ENCODE measurements at places on chromosomes 4 and X.

- no peak for DNase-seq
Observed at GRCh38 chr4:135319685-135320084, 1118.1 kb upstream of the PABPC4L start.

DNA sequence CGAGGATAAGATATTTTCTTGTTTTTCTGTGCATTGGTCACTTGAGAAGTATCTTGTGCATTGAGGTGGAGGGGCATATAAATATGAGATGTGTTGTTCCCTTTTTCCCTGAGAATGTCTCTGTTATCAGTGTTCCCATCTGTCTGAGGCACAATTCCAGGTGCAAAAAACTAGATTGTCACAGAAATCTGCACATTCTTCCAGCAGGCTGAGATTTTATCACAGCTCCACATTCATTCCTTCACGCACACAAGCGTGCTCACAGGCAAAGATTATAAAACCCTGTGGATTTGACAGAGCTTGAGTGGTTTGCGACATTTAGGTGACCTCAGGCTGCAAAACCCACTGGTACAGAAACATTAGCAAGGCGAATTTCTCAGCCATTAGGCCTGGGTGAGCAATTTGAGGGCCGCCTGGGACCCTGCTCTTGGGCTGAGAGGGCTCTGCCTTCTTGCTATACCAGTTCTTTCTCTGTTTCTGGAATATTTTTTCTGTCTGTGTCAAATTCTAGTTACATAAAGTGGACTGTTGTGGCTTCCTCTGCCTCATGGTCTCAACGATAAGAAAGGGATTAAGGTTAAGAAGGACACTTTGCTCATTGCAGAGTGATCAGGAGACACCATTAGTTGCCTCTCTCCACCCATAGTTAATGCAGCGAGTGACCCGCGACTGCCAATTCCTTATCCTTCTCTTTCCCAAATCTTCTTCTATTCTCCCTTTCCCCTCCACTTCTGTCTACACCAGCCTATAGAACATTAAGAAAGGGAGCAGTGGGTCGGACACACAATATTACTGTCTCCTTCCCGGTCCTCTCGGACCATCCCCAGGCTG lies 86.7 kb upstream of the C1QTNF7 start:
- no peak for DNase-seq

DNA sequence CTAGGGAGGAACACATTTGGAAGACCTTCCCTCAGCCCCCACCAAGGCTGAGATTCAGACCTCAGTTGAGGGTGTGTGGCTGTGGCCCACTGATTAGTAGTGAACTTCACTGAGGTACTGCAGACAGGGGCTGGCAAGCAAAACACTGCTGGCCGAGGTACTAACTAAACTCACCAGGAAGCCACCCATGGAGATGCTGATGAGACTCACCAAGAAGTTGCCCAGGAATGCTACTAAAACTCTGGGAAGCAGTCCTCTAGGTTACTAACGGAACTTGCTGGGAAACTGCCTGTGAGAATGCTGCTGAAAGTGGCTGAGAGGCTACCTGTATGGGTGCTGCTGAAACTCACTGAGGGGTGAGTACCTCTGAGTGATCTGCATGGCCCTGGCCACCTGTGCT lies 372.4 kb upstream of the RPS6KA3 start:
- no peak for DNase-seq

GRCh38 chrX:150605603-150606002 lies 37.2 kb downstream of the MTM1 start:
- no peak for DNase-seq

GRCh38 chr4:47383829-47384427 lies 79.6 kb downstream of the COMMD8 start:
- peak; percentile 8 for DNase-seq

GRCh38 chr4:6812766-6813165 lies 30.2 kb downstream of the KIAA0232 start:
- no peak for DNase-seq

GRCh38 chrX:72089254-72089653 lies 42.5 kb downstream of the RTL5 start:
- no peak for DNase-seq

DNA sequence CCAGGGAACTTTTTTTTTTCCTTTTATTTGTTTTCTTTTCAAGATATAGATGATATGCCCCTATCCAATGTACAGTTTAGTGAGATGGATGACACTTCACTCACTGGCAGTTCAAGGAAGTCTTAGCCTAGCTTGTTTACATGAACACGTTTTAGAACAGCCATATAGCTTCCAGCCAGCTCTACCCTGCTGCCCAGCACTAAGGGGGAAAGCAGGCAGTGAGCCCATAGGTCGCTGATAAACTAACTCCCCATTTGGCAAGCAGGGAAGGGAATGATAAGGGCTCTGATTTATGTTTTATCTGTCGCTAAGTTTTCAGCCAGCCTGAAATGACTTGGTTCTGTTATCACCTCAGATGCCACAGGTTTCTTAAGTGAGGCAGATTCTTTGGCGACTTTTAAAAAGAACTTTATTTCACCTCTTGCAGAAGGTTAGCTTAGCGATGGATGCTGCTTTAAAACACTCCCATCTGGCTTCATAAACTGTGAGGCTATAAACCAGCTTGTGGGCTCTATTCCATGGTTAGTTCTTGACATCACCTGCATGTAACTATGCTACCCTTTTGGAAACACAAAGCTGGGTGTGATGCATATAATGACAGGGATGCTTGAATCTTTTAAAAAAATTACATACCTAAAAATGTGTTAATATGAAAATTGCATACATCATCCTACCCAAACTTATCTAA lies 348.4 kb downstream of the FBXO8 start:
- no peak for DNase-seq

DNA sequence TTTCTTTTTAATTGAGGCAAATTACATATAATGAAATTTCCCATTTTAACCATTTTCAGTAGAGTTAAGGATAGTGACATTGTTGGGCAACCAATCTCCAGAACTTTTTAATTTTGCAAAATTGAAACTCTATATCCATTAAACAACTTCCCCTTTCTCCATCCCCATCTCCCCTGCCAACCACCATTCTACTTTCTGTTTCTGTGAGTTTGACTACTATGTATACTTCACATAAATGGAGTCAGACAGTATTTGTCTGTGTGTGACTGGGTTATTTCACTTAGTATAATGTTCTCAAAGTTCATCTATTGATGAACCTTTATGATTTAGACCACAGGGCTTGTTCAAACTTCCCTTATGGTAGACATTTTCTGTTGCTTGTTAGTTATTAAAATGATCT lies 364.5 kb upstream of the MAD2L1 start:
- no peak for DNase-seq

GRCh38 chr4:21915761-21916160 lies 32.8 kb downstream of the KCNIP4 start:
- DNase-seq: no peak

DNA sequence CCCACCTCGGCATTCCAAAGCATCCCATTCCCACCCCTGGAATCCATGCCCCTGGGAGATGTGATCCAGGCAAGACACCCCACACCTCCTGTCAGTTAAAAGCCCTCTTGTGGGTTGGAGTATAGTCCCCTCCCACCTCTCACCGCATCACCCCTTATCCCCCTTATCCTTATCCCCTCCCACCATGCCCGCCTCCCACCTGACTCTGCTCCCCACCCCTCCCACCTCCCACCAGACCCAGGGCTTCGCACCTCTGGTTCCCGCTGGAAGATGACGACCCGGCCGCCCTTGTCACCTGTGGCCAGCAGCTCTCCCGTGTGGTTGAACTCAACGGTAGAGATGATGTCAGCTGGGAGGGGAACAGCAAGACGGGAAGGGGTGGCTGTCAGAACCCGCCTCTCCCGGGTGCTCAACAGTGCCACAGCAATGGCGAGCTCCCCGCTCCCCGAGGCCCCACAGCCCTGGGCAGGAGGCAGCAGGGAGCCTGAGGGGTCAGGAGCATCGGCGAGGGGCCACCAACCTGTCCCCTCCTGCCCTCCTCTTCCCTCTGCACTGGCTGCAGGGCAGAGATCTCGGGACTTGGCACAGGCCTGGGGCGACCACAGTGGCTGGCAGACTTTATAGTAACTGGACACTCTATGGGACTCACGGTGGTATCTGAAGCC lies 91.5 kb downstream of the PPP2R2C start:
- no peak for DNase-seq

DNA sequence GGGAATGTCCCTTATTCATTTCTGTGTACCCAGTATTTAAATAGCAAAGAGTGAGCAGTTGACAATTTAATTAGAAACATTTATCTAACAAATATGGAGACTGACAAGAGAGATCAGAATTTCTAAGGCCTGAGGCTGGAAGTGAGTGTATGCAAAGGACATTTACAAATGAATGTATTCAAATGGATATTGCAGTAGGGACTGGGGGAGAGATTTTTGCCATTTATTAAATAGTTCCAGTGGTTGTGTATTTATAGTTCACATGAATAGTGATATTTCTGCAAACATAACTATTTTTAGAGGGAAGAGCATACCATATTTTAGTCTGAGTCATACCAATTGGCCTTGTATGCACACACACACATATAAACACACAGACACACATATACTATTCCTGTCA lies 592.4 kb downstream of the GLUD2 start:
- DNase-seq: no peak

DNA sequence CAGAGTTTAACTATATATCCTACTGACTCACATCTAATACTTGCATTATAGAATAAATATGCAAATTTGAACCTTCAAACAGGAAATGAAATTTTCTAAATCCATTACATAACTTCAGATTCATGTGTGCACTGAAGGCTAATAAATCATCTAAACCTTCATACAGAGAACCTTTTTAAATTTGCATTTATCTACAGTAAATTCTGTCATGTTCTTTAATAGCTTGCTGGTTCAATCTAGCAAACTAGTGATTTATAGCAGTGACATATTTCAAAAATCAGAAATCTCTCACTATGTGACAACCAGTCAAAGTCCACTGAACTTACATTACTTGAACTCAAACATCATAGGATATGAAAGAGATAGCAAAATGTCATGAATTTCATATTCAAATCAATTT lies 65.1 kb downstream of the LRBA start:
- no peak for DNase-seq

DNA sequence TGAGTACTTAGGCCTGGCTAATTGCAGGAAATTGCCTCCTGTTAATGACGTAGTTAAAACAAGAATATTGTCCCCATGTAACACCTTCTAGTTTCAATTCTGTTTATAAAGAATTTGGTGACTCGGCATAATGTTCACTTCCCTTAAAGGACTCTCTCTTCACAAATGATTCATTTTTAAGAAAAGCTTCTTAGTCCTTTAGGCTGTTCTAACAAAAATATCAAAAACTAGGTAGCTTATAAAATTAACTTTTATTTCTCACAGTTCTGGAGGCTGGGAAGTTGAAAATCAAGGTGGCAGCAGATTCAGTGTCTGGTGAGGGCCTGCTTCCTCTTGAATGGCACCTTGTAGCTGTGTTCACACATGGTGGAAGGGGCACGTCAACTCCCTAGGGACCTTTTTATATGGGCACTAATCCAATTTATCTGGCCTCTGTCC lies 23.8 kb downstream of the COL25A1 start:
- DNase-seq: no peak

GRCh38 chrX:100695991-100696390 lies 35.9 kb downstream of the SYTL4 start:
- DNase-seq: no peak

DNA sequence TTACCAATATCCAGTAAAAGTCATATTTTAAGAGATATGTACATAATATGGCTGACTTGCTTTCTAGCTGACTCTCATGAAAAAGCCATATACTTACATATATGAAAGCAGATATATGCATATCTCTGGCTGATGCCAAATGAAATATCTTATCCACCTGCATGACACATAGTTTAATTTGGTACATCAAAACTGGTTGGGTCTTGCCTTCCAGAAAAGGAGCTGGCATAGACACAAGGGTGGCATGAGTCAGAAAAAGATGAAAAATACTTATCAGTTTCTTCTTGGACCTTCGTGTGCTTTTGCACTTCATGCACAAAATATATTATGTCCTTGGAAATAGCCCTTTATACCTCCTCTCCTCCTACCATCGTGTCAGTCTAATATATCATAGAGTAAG lies 32.1 kb downstream of the TIGD4 start:
- DNase-seq: no peak

DNA sequence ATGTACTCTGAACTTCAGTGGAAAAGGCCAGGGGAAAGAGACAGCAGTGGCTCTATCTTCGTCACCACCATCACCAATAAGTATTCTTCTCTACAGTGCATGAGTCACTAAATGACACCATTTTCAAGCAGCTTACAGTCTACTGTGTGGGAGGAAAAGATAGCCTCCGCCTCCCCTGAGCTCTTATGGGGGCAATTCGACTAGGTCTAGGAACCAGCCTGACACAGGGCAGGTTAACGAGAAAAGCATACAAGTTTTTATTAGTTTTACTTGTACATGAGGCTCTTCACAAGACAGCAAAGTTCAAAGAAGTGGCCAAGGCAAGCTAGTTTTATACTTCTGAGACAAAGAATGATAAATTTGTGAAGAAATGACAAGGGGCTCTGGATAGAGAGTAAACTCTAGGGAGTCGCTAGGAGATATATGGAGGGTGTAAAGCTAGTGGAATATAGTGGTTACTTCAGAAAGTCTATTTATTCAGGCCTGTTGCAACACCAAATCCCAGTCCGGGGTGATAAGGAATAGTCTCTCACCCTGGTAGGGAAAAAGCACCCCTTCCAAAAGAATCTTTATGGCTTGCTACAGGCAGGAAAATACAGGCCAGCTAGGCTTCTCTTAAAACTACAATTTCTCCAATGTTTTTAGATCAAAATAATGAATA lies 49.7 kb downstream of the SCD5 start:
- no peak for DNase-seq

- DNase-seq: no peak
Observed at GRCh38 chrX:16587836-16588235, 62.1 kb upstream of the S100G start.

DNA sequence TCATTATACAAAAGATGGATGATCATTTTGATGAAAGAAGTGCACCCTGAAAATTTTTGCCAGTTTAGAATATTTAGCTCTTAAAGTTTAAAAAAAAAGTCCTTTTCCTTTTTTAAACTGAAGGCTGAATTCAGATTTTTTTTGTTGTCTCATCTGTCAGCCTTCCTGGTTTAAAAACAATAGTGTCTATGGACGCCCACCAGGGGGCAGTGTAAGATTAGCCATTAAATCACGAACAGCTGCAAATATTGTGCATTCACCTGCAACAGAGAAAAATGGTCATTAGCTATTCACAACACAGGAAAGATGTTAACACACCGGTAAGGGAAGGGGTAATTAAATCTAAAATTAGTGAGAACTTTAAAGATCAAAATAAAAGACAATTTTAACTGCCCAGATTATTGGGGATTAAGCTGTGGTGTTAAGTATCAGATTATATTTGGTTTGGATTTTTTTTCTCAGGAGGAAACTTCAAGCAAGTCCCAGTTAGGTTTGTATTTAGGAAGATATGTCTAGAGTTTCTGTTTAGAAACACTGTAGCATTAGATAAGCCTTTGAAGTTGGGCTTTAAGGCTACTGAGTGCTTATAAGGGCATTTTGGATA lies 4.4 kb upstream of the CXorf38 start:
- peak; percentile 33 for DNase-seq

- no peak for DNase-seq
Observed at GRCh38 chr4:6024313-6024960, 6.2 kb upstream of the C4orf50 start.
